ENCODE measurements at places on chromosomes 3 and 15. TPM values are rescaled to one million over a fixed set of nuclear protein-coding genes. Genes with fewer than 3 reads are reported as not detected.
A peak's percentile ranks its signal among the peaks of the same experiment; 100 is the strongest.

- peaks cover 22% of the 10 kb centered on the region for H3K4me1 ChIP-seq
- no peaks in the 10 kb centered on the region for H3K27me3 ChIP-seq
- H3K27ac ChIP-seq, result no peak overlapping the region
- no peak overlapping the region for H3K4me3 ChIP-seq
Measured at GRCh38 chr3:130849091-130849552, 44.8 kb upstream of the ATP2C1 start.

The KCNMB3 gene
- 4.4 TPM for total RNA-seq

GRCh38 chr15:39631357-39631756, 50.5 kb downstream of the THBS1 start:
- H3K27ac ChIP-seq, result no peak overlapping the region
- no peak overlapping the region for H3K4me3 ChIP-seq
- H3K27me3 ChIP-seq, result no peaks in the 10 kb centered on the region
- H3K4me1 ChIP-seq, result no peaks in the 10 kb centered on the region
- no peak for DNase-seq

The ISLR gene
- 0.68 TPM for total RNA-seq

The FANCD2OS gene
- not detected for total RNA-seq

The FBXL2 gene
- 18.2 TPM for total RNA-seq

- H3K36me3 ChIP-seq, result no peaks in the 10 kb centered on the region
- no peak overlapping the region for H3K4me3 ChIP-seq
- no peak overlapping the region for H3K27ac ChIP-seq
- H3K4me1 ChIP-seq, result peaks cover 2% of the 10 kb centered on the region
Measured at GRCh38 chr3:131802029-131802428, 232.8 kb downstream of the CPNE4 start.

The PLIN1 gene
- total RNA-seq, result 0.07 TPM

The EFL1 gene
- 30.1 TPM for total RNA-seq

DNA sequence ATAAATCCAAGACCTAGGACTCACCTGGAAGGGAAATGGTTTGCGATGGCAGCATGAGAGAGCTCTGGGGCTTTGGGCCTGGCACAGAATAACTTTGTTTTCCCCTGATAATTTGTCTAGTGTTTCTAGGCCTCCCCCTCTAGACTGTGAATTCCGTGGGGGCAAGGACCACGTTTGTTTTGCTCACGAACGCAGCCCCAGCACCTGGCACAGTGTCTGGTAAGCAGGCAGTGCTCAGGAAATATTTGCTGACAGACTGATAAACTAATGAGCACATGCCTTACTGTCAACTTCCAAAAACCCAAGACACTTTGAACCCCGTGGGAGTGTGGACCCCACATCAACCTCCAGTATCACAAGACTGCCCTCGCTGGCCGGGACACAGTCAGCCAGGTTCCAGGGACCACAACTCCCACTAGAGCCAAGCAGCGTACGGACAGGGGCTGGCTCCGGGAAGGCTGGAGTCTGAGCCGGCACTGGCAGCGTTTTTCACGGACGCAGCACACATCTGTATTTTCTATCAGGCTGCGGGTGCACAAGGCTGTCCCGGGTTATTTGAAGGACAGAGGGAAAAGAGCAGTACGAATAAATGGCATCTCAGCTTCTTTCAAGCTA, 146.5 kb downstream of the XXYLT1 start:
- H3K27ac ChIP-seq, result no peak overlapping the region
- H3K4me1 ChIP-seq, result peaks cover 7% of the 10 kb centered on the region
- no peaks in the 10 kb centered on the region for H3K27me3 ChIP-seq
- H3K36me3 ChIP-seq, result no peaks in the 10 kb centered on the region
- DNase-seq, result no peak

DNA sequence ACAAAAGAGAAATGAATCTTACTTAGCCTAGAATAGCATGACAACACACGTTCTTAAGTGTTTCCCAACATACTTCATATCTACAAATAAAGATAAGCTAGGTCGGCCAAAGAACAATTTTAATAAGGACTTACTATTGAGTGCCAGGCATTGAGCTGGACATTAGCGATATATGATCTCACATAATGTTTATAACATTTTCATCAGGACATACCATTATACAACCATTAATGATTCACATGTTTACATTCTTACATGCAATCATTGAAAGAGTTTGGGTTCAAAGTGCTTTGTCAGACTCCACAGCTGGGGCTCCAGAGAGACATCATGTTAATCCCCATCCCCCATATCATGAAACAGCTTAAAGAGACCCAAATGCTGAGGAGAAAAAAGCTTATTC, 189.0 kb downstream of the STT3B start:
- H3K27me3 ChIP-seq, result no peaks in the 10 kb centered on the region
- no peak overlapping the region for H3K27ac ChIP-seq
- H3K4me1 ChIP-seq, result peaks cover 15% of the 10 kb centered on the region
- no peaks in the 10 kb centered on the region for H3K36me3 ChIP-seq

DNA sequence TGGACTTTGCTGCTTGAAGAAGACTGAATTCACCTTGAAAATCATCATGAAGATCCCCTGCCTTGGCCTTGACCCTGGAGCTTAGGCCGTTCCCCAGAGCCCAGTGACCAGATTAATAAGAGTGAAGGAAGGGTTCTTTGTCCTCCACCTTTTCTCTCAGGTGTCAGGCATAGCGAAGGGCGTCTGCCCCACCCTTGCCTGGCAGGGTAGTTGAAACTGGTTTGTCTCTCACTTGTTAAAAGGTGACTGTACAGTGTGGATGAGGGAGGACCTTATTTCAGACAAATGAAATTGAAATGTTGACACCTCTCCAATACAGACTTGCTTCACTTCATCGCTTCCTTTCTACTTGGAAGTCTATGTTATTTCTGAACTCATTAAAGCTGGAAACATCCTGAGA, 223.7 kb upstream of the BHLHE40 start:
- no peak overlapping the region for H3K4me3 ChIP-seq
- H3K27ac ChIP-seq, result no peak overlapping the region
- no peaks in the 10 kb centered on the region for H3K27me3 ChIP-seq
- no peaks in the 10 kb centered on the region for H3K36me3 ChIP-seq

GRCh38 chr15:92907229-92907628, 7.1 kb downstream of the CHD2 start:
- peak overlapping the region; percentile 49 for H3K27ac ChIP-seq
- H3K4me3 ChIP-seq, result peak overlapping the region; percentile 0
- H3K36me3 ChIP-seq, result peaks cover 6% of the 10 kb centered on the region
- H3K27me3 ChIP-seq, result no peaks in the 10 kb centered on the region
- no peak for DNase-seq

DNA sequence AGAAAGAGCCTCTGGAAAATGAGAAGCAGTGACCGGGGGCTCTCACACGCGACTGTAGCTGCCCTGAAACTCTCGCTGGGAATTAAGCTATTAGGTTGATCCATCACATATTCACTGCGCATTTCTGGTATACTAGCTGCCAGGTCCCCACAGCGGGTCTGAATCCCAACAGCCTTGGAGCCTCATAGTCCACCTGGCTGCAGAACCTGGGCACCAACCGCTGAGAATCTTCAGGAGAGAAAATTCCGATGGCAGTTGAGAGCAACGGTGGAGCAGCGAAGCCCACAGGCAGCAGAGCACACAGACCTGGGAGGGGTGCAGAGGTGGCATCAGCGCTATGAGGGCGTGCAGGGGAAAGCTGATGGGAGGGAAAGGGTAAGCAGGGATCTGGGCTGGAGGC, 75.1 kb downstream of the FAM174B start:
- peaks cover 11% of the 10 kb centered on the region for H3K4me1 ChIP-seq
- no peaks in the 10 kb centered on the region for H3K36me3 ChIP-seq
- H3K27ac ChIP-seq, result no peak overlapping the region
- DNase-seq, result no peak
- H3K27me3 ChIP-seq, result no peaks in the 10 kb centered on the region

- H3K27me3 ChIP-seq, result no peaks in the 10 kb centered on the region
- DNase-seq, result no peak
- no peak overlapping the region for H3K27ac ChIP-seq
Measured at GRCh38 chr3:52181543-52181942, 16.4 kb upstream of the ALAS1 start.

DNA sequence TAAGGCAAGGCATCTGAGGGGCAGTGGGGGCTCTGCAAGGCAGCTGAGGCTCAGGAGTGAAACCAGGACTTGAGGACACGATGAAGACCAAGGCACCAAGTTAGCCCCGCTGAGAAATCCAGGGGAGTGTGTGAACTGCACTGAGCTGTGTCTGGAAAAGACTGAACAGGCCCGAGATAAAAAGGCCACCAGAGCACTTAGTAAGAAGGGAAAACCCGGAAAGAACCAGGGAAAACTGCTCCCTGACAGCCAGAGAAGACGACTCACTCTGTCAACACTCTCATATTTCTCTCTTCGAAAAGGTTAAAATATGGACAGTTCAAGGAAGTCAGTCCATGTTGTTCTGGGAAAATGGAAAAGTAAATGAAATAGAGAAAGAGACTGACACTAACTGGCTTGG, 109.0 kb downstream of the SEC22A start:
- H3K27me3 ChIP-seq, result peaks cover 27% of the 10 kb centered on the region
- no peak for DNase-seq
- peaks cover 15% of the 10 kb centered on the region for H3K4me1 ChIP-seq
- H3K27ac ChIP-seq, result no peak overlapping the region

DNA sequence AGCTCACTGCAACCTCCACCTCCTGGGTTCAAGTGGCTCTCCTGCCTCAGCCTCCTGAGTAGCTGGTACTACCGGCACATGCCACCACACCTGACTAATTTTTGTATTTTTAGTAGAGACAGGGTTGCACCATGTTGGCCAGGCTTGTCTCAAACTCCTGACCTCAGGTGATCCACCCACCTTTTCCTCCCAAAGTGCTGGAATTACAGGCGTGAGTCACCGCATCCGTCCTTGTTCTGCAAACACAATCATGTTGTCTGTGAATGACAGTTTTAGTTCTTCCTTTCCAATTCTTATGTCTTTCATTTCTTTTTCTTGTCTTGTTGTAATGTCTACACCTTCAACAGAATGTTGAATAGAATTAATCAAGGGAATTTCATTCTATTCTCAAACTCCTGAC, 16.3 kb upstream of the SMCO1 start:
- peaks cover 27% of the 10 kb centered on the region for H3K27me3 ChIP-seq
- no peak for DNase-seq
- no peaks in the 10 kb centered on the region for H3K36me3 ChIP-seq
- no peak overlapping the region for H3K4me3 ChIP-seq
- H3K4me1 ChIP-seq, result no peaks in the 10 kb centered on the region

The KIF23 gene
- total RNA-seq, result 193 TPM

DNA sequence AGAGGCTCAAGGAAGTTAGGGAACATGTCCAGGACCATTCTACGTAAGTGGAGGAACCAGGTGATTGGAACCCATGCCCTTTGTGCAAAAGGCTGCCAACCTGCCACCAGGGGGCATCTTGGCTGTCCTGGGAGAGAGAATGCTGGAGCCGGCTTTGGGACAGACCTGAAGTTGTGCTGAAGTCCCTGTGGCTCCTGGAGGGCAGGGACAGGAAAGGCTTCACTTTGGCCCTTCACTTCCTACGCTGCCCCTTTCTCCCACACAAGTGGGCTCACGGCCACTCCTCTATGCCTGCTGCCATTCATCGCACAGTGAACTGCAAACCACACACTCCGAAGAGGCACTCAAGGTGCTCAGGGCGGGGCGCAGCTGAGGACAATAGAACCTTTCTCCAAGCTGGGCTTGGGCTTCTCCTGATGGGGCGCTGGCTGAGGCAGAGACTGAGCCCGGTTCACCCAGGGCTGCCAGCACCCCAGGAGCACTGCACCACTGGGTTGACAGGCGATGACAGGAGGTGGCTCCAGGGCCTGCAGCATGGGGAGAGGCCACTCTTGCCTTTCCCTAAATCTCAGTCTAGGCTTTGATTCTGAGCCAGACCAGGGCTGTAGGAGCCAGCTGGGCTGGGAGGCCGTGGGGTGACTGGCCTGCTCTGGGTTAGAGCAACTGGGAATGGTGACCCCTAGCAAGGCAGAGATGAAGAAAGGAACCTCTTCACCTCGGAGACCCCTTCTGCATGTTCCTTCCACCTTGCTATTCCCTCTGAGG, 8.4 kb downstream of the SHF start:
- no peaks in the 10 kb centered on the region for H3K36me3 ChIP-seq
- DNase-seq, result peak; percentile 57
- no peaks in the 10 kb centered on the region for H3K27me3 ChIP-seq

- peak; percentile 49 for DNase-seq
- H3K27me3 ChIP-seq, result no peaks in the 10 kb centered on the region
- no peaks in the 10 kb centered on the region for H3K4me1 ChIP-seq
- H3K27ac ChIP-seq, result no peak overlapping the region
- H3K4me3 ChIP-seq, result no peak overlapping the region
Measured at GRCh38 chr15:99961011-99961441, 227.8 kb upstream of the LYSMD4 start.

The ARPC4 gene
- 146 TPM for total RNA-seq

GRCh38 chr3:44905446-44906157, 31.2 kb downstream of the TGM4 start:
- H3K36me3 ChIP-seq, result no peaks in the 10 kb centered on the region
- no peaks in the 10 kb centered on the region for H3K27me3 ChIP-seq
- DNase-seq, result no peak
- H3K4me3 ChIP-seq, result no peak overlapping the region
- H3K27ac ChIP-seq, result no peak overlapping the region
- peaks cover under 1% of the 10 kb centered on the region for H3K4me1 ChIP-seq

DNA sequence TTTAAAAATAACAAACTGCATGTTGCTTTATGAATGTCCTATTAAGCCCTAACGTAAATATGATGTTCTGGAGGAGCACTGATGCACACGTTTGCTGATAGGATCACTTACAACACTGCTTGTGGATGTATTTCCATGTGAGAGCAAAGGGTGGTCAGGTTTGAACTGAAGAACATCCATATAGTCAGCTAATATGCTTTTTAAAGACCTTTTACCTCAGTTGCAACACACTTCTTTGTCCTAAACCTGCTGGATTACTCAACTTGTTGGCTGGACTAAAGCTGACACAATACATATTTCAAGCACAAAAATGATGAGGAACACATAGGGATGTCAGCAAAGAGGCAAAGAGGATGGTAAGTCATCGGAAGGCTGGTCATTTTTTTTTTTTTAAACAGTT, 186.6 kb downstream of the TIGIT start:
- DNase-seq, result no peak
- no peak overlapping the region for H3K27ac ChIP-seq
- H3K4me1 ChIP-seq, result no peaks in the 10 kb centered on the region
- H3K36me3 ChIP-seq, result no peaks in the 10 kb centered on the region
- H3K4me3 ChIP-seq, result no peak overlapping the region

The SCAANT1 gene
- total RNA-seq, result not detected

- H3K27ac ChIP-seq, result peak overlapping the region; percentile 99
- H3K4me3 ChIP-seq, result peak overlapping the region; percentile 87
- peaks cover 20% of the 10 kb centered on the region for H3K4me1 ChIP-seq
- peak; percentile 76 for DNase-seq
Measured at GRCh38 chr3:136194409-136195257, 1.5 kb downstream of the MSL2 start.

GRCh38 chr15:36365963-36366362, 213.5 kb upstream of the CDIN1 start:
- H3K4me1 ChIP-seq, result no peaks in the 10 kb centered on the region
- DNase-seq, result no peak
- no peak overlapping the region for H3K4me3 ChIP-seq

The C3orf33 gene
- total RNA-seq, result 13.5 TPM

DNA sequence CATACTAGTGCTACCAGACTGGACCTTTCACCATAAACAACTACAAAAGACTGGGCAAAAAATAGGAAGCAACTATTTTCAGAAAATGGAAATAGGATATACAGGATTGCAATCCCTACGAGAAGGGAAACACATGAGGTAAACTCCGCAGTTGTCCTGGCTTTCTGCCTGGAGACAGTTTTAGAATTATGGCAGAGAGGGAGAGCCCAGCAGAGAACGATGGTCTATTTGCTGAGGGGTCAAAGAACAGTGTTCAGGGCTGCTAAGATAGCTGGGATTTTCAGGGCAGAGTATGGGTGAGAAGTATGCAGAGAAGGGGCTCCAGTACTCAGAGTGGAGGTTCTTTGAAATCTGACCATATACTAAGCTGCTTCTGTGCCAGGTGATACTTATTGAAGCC, 163.4 kb downstream of the CHDH start:
- DNase-seq, result no peak
- no peak overlapping the region for H3K27ac ChIP-seq
- H3K4me1 ChIP-seq, result no peaks in the 10 kb centered on the region
- no peak overlapping the region for H3K4me3 ChIP-seq
- H3K27me3 ChIP-seq, result no peaks in the 10 kb centered on the region

Data from neural progenitor cell (in vitro differentiated cells).